MCF 10A (cell line): ENCODE measurements at places on chromosomes 13 and 19. TPM values are rescaled to one million over a fixed set of nuclear protein-coding genes. Genes with fewer than 3 reads are reported as not detected.

GRIN2D gene
- total RNA-seq = 0.35 and 0.39 TPM in 2 replicates

DNA sequence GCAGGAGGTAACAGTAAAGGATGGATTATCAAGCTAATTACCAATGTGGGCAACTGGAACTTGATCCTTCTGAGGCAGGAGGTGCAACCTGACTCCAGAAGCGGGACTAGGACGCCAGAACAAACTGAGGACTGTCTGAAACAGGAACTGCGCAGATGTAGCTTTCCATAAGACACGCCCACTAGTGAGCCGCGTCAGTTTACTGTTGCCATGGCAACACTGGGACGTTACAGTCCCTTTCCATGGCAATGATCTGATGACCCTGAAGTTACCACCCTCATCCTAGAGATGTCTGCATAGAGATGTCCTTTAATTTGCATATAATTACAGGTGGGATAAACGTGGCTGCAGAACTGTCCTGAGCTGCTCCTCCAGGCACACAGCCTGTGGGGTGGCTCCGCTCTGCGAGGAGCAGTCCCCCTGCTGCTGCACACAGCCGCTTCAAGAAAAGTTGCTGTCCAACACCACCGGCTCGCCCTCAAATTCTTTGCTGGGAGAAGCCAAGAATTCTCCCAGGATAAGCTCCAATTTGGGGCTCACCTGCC lies 816.6 kb downstream of the UQCRFS1 start:
- no peak for DNase-seq
- H3K27me3 ChIP-seq = no peaks in the 10 kb centered on the region
- H3K4me3 ChIP-seq = no peak overlapping the region
- no peaks in the 10 kb centered on the region for H3K36me3 ChIP-seq
- H3K4me1 ChIP-seq = no peaks in the 10 kb centered on the region
- no peak overlapping the region for H3K27ac ChIP-seq

DNA sequence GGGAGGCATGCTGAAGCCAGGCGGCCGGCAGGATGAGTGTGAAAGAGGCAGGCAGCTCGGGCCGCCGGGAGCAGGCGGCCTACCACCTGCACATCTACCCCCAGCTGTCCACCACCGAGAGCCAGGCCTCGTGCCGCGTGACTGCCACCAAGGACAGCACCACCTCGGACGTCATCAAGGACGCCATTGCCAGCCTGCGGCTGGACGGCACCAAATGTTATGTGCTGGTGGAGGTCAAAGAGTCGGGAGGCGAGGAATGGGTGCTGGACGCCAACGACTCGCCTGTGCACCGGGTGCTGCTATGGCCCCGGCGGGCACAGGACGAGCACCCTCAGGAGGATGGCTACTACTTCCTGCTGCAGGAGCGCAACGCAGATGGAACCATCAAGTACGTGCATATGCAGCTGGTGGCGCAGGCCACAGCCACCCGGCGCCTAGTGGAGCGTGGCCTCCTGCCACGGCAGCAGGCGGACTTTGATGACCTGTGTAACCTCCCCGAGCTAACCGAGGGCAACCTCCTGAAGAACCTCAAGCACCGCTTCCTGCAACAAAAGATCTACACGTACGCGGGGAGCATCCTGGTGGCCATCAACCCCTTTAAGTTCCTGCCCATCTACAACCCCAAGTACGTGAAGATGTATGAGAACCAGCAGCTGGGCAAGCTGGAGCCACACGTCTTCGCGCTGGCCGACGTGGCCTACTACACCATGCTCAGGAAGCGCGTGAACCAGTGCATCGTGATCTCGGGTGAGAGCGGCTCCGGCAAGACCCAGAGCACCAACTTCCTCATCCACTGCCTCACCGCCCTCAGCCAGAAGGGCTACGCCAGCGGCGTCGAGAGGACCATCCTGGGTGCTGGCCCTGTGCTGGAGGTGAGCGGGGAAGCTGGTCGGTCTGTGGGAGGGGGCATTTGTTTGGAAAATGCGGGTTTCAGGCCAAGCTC lies 26.4 kb downstream of the MYO9B start:
- no peak overlapping the region for H3K27ac ChIP-seq
- no peak for DNase-seq
- H3K4me1 ChIP-seq = peaks cover 13% of the 10 kb centered on the region
- peaks cover 11% of the 10 kb centered on the region for H3K36me3 ChIP-seq
- H3K4me3 ChIP-seq = no peak overlapping the region

DNA sequence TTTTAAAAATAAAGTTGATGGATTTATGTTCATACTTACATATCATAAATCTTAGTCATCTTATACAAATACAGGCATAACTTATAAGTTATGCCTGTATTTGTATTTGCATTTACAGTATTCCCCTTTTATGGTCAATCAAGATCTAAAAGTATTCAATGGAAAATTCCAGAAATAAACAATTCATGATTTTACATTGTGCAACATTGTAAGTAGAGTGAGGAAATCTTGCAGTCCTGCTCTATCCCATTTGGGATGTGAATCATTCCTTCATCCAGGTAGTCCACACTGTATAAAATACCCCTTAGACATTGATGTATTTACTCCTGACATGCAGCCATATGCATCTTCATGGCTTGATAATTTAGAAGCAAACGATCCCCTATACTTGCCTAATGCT lies 795.3 kb downstream of the SLITRK1 start:
- H3K27ac ChIP-seq = no peak overlapping the region
- no peaks in the 10 kb centered on the region for H3K36me3 ChIP-seq
- no peak for DNase-seq
- H3K4me1 ChIP-seq = peaks cover 11% of the 10 kb centered on the region
- no peaks in the 10 kb centered on the region for H3K27me3 ChIP-seq
- H3K4me3 ChIP-seq = no peak overlapping the region

DNA sequence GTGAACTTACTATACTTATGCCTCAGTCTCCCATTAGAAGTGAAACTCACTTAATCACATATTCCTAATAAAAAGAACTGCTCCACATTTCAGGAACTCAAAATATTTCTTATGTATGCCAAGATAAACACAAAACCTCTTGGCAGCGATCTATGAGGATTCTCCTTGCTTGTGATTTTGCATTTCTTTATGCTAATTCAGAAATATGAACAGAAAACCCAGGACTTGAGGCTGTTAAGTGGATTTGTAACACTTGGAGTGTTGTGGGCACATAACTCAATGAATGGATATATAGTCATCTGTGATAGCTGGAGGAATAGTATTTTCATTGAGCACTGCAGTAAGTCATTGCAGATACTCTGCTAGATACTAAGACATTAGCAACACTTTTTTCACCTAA lies 5.6 kb upstream of the KATNAL1 start:
- H3K27me3 ChIP-seq = no peaks in the 10 kb centered on the region
- DNase-seq = peak; percentile 25
- H3K4me3 ChIP-seq = no peak overlapping the region
- no peak overlapping the region for H3K27ac ChIP-seq

DNA sequence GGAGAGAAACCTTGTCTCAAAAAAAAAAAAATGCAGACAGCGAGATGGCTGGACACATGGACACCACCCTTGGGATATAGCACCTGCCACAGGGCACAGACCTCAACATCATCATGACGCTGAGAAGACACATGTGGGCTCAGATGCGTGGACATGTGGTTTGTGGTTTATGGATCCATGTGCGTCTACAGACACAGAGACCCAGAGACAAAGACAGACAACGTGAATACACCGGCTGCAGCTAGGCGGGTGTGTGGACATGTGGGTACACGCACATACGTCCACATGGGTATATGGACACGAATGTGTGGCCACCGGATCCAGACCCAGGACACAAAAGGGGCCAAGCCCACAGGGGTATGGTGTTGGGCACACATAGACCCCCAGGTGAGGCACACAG lies 1.3 kb downstream of the TNFSF14 start:
- H3K36me3 ChIP-seq = peaks cover 52% of the 10 kb centered on the region
- DNase-seq = no peak
- H3K27ac ChIP-seq = no peak overlapping the region
